Fibroblast of lung (primary cell): ENCODE measurements at places on chromosomes 7 and 10.

- DNase-seq: no peak
Observed at GRCh38 chr7:120877701-120878100, 19.8 kb upstream of the TSPAN12 start.

DNA sequence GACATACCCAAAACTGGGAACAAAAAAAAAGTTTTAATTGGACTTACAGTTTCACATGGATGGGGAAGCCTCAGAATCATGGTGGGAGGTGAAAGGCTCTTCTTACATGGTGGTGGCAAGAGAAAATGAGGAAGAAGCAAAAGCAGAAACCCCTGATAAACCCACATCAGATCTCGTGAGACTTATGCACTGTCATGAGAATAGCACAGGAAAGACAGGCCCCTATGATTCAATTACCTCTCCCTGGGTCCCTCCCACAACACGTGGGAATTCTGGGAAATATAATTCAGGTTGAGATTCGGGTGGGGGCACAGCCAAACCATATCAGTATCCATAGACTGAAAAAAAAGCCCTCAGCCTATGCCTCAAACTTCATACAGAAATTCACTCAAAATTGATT lies 647.2 kb downstream of the GRID1 start:
- DNase-seq: no peak

DNA sequence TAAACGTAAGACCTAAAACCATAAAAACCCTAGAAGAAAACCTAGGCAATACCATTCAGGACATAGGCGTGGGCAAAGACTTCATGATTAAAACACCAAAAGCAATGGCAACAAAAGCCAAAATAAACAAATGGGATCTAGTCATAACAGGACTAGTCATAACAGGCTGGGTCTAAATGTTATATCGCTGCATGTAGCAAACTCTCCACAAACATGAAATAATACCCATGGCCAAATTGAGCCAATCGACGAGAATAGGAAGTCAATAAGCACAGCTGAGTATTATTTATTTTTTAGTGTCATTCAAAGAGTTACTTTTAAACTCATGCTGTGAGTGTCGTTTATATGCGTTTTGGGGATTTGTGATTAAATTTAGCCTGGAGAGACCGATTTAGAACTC lies 225.1 kb downstream of the TFEC start:
- peak; percentile 26 for DNase-seq

- DNase-seq: no peak
Observed at GRCh38 chr7:25579778-25580075, 351.4 kb upstream of the NPVF start.

DNA sequence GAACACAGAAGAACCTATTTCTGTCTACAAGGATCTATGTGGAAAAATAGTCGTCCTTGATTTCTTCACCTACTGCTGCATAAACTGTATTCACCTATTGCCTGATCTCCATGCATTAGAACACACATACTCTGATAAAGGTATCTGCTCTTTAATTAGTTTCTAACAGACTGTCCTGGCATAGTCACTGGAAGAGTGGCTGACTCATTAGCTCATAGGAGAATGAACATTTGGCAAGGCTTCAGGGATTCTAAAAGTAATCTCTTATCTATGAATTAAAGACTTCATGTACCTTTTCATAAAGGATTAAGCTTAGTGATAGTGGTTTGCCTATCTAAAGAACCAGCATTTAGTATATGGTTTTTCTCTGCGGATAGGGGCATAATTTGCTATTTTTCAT lies 4.1 kb downstream of the NHLRC2 start:
- no peak for DNase-seq

GRCh38 chr10:119028900-119029612 lies 458 bp upstream of the NANOS1 start:
- peak; percentile 81 for DNase-seq

DNA sequence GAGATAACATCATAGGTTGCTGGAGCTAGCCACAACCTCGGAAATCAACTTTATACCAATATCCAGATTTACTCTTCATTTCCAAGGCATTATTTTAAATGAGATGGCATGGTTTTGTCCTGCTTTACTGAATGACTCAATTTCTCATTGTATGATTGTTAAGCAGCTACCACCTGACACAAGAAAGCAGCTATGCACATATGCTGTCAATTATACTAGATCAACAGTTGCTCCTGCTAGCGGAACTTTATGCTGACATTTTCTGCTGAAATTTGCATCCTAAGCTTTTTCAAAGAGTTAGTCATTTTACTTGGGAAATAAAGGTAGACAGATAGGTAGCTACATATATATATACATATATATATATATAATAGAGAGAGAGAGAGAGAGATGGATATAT lies 8.9 kb upstream of the CH25H start:
- DNase-seq: no peak

DNA sequence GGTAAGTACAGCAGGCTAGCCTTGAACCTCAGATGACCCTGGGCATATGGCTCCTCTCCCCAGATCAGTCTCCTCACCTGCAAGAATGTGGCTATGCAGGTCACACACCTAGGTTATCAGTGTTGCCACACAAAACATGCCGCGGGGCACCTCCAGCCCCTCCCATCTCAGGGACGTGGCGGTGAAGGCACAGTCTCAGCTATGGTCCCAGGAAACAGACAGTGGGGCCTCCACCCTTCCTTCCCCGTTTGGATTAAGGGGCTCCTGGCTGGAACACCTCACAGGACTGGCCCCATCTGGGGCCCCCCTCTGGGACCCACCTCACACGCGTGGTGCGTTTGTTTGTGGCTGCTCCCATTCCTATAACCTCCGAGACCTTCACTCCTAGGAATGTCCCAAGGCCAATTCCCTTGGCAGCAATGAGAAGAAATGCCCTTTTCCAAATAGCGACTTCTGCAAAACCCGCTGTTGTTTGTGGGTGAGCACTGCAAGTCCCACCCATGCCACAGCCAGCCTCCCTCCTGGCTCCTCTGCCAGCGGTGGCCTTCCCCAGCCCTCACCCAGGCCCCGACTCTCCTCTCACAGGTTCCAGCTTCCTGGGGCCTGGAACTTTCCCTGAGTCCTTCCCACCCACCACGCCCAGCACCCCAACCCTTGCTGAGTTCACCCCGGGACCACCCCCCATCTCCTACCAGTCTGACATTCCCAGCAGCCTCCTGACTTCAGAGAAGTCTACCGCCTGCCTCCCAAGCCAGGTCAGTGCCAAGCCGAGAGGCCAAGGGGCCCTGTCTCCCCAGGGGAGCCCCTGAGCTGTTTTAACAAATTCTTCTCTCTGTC lies 17.1 kb downstream of the ZMIZ2 start:
- DNase-seq: no peak

DNA sequence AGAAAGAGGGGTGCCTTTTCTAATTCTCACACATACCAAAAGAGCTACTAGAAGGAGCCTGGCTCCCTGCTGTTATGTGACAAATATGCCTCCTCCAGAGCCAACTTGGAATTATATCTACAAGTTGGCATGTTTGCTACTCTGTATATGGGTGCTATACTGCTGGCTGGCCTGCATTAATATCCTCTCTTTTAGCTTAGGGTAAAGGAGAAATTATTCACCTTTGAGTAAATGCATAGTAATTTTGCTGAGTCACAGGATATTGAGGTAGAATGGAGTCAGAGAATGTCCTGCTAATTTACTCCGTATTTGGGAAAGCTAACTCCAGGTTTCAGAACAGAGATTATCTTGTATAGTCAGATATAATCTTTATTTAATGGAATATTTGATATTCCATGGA lies 24.2 kb upstream of the LIPN start:
- DNase-seq: no peak
